ENCODE measurements at places on chromosomes 7 and 10.

DNA sequence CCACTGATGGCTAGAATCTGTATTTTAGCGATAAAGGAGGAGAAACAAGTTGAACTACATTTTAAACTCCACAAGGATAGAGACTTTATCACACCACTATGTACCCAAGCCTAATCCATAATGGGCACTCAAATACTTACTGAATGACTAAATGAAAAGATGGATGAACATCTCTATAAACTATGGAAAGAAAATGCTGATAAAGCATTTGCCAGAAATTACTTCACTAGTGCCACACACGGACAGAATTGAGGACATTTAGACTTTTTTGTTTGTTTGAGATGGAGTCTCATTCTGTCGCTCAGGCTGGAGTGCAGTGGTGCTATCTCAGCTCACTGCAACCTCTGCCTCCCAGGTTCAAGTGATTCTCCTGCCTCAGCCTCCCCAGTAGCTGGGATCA, 1.7 kb upstream of the NSUN6 start:
- no peak for DNase-seq

- DNase-seq: no peak
Observed at GRCh38 chr10:95389982-95390381, 99.2 kb upstream of the PDLIM1 start.

- DNase-seq: no peak
Observed at GRCh38 chr7:28245123-28245878, 64.7 kb upstream of the JAZF1 start.

DNA sequence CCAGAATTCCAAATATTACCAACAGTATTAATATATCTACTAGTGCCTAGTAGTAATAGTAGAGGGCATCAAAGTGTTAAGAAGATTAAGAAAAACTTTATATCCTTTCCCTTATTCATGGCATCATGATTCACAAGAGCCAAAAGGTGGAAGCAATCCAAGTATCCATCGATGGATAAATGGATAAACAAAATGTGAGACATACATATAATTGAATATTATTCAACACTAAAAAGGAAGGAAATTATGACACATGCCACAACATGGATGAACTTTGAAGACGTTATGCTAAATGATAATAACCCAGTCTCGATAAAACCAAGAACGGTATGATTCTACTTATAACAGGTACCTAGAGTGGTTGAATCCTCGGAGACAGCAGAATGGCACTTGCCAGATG, 23.1 kb downstream of the CDCA7L start:
- DNase-seq: no peak

DNA sequence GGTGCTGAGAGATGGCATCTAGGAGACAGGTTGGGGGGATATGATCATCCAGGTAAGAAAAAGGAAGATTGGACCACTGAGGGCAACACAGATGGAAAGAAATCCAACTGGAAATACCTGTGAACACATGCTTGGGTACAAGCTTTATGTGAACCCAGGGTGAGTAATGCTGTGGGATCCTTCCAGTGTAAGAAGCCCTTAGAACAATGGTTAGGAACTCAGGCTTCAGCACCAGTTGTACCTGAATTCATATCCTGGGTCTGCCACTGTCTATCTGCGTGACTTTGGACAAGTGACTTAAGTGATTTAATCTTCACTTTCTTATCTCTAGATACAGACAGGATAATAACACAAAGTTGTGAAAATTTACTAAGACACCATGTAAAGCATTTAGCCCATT, 131.0 kb downstream of the ST7 start:
- no peak for DNase-seq

- DNase-seq: no peak
Observed at GRCh38 chr7:80997841-80998240, 79.0 kb upstream of the SEMA3C start.

- no peak for DNase-seq
Observed at GRCh38 chr7:96014617-96015016, 242.3 kb downstream of the DYNC1I1 start.

DNA sequence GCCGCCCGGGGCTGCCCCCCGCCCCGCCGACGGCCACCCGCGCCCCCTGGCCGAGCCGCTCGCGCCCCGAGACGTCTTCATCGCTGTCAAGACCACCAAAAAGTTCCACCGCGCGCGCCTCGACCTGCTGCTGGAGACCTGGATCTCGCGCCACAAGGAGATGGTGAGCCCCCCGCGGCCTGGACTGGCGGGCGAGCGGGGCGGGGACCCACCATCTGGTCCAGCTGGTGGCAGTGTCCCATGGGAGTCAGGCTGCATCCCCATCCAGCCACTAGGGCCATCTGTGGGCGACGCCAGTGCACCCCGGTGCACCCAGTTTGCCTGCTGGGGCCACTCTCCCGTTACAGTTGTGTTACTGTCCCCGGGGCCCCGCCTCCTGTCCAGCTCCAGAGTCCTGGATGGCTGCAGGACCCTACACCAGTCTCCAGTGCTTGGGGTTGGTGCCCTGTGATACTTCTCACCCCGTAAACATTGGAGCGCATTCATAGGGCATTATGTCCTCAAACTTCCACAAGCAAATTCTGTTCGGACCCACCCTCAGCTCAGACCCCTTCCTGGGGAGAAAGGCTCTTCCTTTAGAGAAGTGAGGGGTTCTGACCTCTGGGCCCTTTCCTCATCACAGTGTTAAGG, 672 bp downstream of the LFNG start:
- DNase-seq: no peak

GRCh38 chr7:87671-88070, 104.7 kb upstream of the FAM20C start:
- DNase-seq: no peak

DNA sequence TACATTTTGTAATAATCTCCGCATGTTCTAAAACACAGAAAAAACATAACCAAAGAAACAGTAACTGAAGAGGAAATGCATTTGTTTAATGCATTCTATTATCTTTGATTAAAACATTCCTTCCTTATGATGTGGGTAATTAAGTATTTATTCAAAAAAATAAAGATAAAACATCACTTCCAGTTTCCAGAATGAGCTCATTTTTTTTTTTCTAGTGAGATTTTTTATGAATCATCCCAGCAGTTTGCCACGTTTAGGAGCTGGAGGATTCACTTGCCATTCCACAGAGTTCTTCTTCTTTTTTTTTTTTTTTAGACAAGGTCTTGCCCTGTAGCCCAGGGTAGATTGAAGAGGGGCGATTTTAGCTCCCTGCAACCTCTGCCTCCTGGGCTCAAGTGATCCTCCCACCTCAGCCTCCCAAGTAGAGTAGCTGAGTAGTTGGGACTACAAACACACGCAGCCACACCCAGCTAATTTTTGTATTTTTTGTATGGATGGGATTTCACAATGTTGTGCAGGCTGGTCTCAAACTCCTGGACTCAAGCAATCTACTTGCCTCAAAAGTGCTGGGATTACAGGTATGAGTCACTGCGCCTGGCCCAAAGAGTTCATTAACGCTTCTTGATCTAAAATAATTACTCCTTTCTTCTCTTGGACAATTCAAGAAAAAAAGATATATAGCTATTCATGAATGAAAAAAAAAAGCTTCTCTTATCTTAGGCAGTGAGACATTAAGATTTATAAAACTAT, 177.3 kb downstream of the DKK1 start:
- DNase-seq: no peak

- DNase-seq: no peak
Observed at GRCh38 chr7:130020434-130020833, 30.7 kb downstream of the ZC3HC1 start.

- no peak for DNase-seq
Observed at GRCh38 chr10:44946205-44946604, 13.4 kb upstream of the RASSF4 start.

DNA sequence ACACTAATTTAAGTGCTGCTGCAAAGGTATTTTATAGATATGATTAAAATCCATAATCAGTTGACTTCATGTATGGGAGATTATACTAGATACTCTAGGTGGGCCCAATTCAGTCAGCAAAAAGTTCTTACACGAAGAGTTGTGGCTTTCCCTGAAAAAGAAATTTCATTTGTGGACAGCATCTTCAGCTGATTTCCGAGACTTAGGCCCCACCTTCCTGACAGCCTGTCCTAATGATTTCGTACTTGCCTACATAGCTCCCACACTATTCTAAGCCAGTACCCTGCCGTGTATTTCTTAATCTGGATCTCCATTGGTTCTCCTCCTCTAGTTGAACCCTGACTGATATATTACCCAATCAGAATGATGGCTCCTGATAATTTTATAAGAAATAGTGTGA, 297.9 kb downstream of the EXOC4 start:
- DNase-seq: no peak

DNA sequence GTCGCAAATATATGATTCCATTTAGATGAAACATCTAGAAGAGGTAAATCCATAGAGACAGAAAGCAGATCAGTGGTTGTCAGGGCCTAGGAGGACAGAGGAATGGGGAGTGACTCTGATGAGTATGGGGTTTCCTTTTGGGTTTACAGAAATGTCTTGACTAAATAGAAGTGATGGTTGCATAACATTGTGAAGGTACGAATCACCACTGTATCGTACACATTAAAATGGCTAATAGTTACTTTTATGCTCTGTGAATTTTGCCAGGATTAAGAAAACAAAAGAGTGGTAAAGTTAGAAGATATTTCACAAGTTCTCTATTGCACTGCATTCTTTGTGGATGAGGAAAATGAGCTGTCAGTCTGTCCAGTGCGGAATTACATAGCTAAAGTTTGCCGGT, 407.4 kb downstream of the KCNMA1 start:
- DNase-seq: no peak

DNA sequence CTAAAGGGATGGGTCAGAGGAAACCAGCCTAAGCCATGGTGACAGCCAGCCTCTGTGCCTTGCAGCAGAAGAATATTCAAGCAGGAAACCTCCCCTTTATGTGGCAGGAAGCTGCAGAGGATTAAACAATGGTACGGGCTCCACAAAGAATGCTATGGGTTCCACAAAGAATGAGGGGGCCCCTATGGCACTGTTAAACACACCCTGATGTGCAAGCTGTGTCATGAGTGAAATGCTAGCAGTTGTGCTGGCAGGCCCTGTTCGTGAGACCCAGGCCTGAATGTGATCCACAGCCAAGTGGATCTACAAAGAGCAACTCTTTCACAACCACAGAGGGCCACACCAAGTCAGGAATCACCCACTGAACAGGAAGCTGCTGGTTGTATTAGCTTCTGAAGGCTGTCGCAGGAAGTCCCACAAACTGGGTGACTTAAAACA, 68.9 kb downstream of the MYOF start:
- no peak for DNase-seq

- no peak for DNase-seq
Observed at GRCh38 chr7:91151916-91152315, 112.3 kb upstream of the FZD1 start.

DNA sequence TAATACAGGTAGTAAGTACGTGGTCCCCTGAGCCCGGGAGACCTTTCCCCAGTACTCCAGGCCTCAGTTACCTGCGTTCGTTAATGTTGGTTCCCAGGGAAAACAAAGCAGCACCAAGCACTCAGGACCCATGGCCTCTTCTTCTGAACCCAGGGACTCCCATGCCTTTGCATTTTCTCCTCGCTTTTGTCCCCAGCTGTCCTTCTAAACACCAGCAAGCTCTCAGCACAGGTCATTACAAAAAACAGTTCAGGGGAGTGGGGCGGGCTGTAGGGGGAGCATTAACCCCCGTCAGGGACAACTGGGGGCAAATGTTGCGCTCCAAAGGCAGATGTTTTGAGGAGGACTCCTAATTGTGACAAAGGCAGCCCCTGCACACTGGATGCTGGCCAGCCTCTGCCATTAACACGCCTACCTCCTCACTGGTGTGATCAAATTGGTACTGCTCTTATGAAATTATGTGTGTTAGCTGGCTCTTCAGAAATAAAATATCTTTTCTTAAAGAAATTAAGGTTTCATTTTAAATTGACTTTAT, 80.5 kb upstream of the LRGUK start:
- DNase-seq: no peak

- DNase-seq: no peak
Observed at GRCh38 chr7:28885771-28886170, 72.4 kb downstream of the TRIL start.

GRCh38 chr7:13829914-13830900, 159.3 kb downstream of the ETV1 start:
- no peak for DNase-seq

DNA sequence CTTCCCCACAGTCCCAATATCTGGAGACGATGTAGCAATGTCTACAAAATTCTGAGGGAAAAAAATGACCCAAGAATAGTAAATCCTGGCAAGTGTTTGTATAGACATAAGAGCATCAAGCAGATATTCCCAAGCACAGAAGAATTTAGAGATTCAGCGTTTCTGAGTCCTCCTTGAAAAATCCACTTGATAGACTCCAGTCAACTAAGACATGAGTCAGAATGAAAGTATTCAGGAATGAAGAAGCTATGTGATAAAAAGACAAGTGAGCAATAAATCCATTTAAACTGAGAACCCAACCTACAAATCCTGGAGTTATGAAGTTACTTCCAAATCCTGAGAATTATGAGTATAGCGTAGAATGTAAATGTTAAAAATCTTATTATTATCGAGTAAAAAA, 86.1 kb upstream of the NPY start:
- DNase-seq: no peak
